ENCODE measurements at places on chromosomes 2 and 18.

DNA sequence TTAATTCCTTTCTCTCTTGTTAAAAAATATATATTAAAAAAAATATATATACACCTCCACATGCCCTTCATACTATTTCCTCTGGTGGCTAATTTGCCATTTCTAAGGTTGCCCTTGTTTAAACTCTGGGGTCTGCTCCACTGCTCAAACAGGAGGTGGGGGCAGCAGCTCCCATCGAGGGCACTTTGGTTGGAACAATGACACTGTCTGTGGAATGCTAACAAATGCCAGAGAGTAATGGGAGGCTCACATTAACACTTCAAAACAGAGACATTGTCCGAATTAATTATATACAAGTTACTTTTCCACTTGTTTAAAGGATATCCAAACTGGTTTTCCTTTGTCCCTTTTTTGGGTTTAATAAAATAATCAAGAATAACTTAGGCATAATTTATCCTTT is 58.8 kb upstream of the CD302 start:
- DNase-seq, result no peak

- DNase-seq, result no peak
Observed at GRCh38 chr2:73933194-73933593, 6.5 kb downstream of the DGUOK start.

GRCh38 chr2:33086400-33087015 is 139.8 kb downstream of the LTBP1 start:
- no peak for DNase-seq

DNA sequence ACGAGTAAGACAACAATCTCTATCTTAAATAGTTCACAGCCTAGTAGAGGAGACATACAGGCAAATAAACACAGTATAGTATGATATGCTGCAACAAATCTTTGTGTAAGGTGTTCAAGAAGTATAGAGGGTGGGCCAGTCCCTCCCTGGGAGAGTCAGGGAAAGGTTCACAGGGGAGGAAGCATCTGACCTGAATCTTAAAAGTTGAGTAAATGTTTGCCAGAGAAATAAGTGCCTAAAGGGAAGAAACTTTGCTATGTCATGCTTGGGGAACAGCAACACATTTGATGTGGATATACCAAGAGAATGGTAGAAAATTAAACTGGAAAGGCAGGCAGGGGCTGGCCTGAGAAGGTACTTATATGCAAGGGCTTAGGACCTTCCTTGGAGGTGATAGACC is 125.7 kb upstream of the CYP26B1 start:
- no peak for DNase-seq

DNA sequence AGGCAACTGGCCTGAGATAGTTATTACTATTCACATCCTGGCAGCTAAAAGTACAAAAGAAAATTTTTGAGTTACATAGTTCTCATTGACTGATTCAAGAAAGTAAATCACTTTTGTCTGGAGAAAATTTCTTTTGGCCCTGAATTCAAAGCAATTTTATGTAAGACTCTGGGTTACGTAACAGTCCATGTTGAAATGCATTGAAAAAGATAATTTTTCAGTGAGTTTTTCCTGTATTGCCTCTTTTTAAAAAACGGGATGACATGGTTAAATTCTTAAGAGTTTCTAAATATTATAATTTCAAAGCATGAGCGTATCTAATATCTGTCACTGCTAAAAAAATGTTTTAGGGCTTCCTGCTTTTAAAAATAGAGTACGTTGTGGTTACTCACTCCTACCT is 72.7 kb downstream of the ANKRD12 start:
- DNase-seq, result no peak

DNA sequence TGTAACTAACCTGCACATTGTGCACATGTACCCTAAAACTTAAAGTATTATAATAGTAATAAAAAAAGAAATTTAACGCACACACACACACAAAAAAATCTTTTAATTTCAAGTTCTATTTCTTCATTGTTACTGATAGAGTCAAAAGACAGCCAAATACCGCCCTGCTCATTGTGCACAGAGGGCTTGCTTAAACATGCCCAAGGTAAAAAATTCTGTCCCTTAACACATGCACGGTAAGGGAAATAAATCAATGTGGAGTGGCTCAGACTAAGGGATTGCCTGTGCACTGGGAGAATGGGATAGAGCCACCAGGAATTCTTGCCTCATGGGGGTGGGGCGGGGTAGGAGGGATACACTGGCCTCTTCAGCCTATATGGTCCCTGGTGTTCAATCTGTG is 468.0 kb downstream of the NUP35 start:
- no peak for DNase-seq

- no peak for DNase-seq
Observed at GRCh38 chr18:12882453-12883371, 1.3 kb downstream of the PTPN2 start.

- no peak for DNase-seq
Observed at GRCh38 chr2:237492137-237492890, 5.3 kb downstream of the MLPH start.

DNA sequence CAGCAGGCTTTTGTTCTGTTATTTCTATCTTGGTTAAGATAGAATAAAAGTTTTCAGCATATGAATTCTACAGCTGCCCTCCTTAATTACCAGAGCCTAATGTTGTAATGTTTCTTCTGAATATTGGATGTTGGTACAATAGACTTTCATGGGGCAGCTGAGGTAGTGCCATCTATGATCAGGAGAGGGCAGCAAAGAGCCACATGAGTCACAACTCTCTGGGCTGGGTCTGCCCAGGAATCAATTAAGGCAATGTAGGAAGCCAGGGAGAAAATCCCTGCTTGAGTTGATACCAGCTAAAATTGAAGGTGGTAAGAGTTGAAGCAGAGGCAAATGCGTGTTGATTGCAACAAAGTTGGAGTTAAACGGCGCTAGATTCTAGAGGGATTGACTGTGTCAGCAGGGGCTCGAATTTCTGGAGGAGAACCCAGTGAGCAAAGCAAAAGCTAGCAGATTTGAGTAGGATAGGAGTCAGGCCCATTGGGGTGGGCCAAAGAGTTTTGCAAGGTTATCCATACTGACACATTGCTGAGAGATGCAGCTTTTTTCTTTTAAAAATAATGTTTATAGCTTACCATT is 10.6 kb upstream of the MC5R start:
- DNase-seq, result no peak

DNA sequence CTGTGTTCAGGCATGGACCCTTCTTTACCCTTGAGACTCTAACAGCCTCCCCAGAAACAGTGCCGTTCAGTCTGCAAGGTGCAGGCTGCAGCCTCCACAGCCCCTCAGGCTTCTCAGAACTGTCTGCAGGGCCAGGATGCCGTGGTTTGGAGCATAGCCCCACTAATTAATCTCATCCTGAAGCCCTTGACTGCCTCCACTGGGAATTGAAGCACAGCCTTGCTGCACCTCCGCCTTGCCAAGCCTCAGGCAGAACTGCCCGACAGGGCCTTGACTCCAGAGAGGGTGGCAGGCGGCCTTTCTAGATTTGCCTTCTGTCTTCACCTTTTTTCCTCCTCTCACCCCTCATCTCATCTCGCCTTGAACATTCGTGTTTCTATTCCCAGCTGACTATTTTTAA is 119.8 kb downstream of the NRP2 start:
- DNase-seq, result no peak

DNA sequence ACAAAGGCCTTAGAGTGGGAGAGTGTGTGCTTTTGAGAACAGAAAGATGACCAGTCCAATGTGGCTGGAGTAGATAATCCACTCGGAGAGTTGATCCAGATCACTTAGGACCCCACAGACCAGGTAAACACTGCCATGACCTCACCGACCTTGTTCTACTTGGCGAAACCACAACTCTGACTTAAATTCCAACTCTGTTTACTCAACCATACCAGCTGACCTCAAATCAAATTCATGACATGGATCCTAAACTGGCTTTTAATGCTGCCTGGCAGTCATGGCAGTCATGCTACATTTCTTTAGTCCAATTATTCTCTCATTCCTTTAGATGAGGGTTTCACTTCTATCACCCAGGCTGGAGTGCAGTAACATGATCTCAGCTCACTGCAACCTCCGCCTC is 347.1 kb upstream of the FAM98A start:
- no peak for DNase-seq

GRCh38 chr2:29016504-29016903 is 35.4 kb downstream of the TOGARAM2 start:
- DNase-seq, result no peak

- no peak for DNase-seq
Observed at GRCh38 chr2:219104107-219105035, 43.6 kb upstream of the IHH start.

GRCh38 chr2:10188729-10189305 is 66.3 kb downstream of the RRM2 start:
- no peak for DNase-seq

- no peak for DNase-seq
Observed at GRCh38 chr2:136375017-136375901, 257.3 kb upstream of the CXCR4 start.

Data from skeletal muscle cell (primary cell).